Activated CD4-positive, CD25-positive, alpha-beta regulatory T cell (primary cell): ENCODE measurements at places on chromosomes 4 and X.

DNA sequence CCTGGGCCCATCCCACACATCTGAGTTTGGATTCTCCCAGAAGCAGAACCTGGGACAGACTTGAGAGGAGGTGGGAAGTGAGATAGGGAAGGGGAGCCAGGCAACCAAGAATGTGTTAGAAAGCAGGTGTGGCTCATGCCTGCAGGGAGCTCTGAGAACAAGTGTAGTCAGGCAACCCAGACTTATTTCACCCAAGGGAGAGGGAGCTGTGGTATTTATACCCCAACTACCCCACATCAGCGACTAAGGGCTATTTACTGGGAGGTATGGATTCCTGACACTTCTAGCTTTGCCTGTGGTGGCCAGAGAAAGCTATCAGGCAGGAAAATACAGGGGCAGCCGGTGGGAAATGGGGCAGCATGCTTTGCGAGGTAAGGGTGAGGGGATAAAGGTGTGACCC is 125.8 kb upstream of the MSX1 start:
- DNase-seq, result no peak

- no peak for DNase-seq
Observed at GRCh38 chrX:40514376-40514775, 66.4 kb upstream of the ATP6AP2 start.

- no peak for DNase-seq
Observed at GRCh38 chr4:39304651-39305050, 61.5 kb downstream of the RFC1 start.

- peak; percentile 16 for DNase-seq
Observed at GRCh38 chr4:76897536-76898384, at the start of gene SOWAHB. TSS of gene SOWAHB (minus strand) at chr4:76898144. CDS start at chr4:76897849, 295 bp downstream.

GRCh38 chrX:670645-671044 is 40.1 kb downstream of the SHOX start:
- DNase-seq, result no peak
